ENCODE measurements at places on chromosomes 7 and 10. TPM values are rescaled to one million over a fixed set of nuclear protein-coding genes. Genes with fewer than 3 reads are reported as not detected.

Gene LIPM
- not detected for total RNA-seq

Gene GFRA1
- total RNA-seq = not detected

Gene SEMA3C
- total RNA-seq = 12.4 TPM

GRCh38 chr10:69360485-69361302 lies 56.0 kb downstream of the TACR2 start:
- H3K36me3 ChIP-seq = peaks cover 5% of the 10 kb centered on the region
- H3K4me1 ChIP-seq = no peaks in the 10 kb centered on the region
- H3K27ac ChIP-seq = no peak overlapping the region
- DNase-seq = no peak
- no peak overlapping the region for H3K4me3 ChIP-seq

GRCh38 chr10:83432261-83433045 lies 706.9 kb upstream of the GHITM start:
- H3K27me3 ChIP-seq = no peaks in the 10 kb centered on the region
- no peaks in the 10 kb centered on the region for H3K36me3 ChIP-seq
- H3K27ac ChIP-seq = no peak overlapping the region
- no peaks in the 10 kb centered on the region for H3K4me1 ChIP-seq

- no peak for DNase-seq
- no peaks in the 10 kb centered on the region for H3K27me3 ChIP-seq
- no peak overlapping the region for H3K4me3 ChIP-seq
- H3K36me3 ChIP-seq = no peaks in the 10 kb centered on the region
Measured at GRCh38 chr7:64992971-64993370, 2.1 kb upstream of the ZNF117 start.
